ENCODE measurements at places on chromosomes 3 and 15. TPM values are rescaled to one million over a fixed set of nuclear protein-coding genes. Genes with fewer than 3 reads are reported as not detected.

GRCh38 chr3:43213631-43214030, 72.7 kb upstream of the SNRK start:
- no peak for DNase-seq

DNA sequence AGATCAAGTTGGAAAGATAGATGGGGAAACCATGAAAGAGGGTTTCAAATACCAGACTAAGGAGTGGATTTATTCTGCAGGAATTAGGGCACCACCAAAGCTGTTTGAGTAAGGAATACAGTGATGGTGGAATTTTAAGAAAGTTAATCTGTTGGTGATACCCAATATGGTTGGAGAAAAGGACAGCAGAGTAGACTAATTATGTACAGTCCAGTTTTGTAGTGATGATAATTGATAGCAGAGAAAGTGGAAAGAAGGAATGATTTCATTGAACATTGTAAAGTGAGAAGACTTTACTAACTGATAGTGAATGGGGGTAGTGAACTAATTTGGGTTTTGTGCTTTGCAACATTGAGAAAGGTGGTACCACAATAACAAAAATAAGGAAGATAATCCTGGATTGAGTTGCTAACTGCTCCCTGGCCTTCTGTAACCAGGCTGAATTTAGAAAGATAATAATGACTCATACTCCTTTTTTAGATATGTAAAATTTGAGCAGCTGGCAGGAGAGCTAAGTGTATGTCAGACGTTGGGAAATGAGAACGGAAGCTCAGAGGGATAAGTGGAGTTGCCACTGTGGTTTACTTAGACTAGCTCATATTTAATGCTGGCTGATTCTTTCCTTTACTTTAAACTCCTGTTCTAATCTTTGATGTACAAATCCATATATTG, 16.9 kb downstream of the TCAIM start:
- no peak for DNase-seq

- DNase-seq = no peak
Observed at GRCh38 chr3:197598404-197598980, 42.7 kb upstream of the BDH1 start.

The CPNE9 gene
- total RNA-seq = 0.16 TPM

- DNase-seq = no peak
Observed at GRCh38 chr3:197306374-197307086, 8.1 kb upstream of the DLG1 start.

The ANKDD1A gene
- 3.0 TPM for total RNA-seq

GRCh38 chr3:122921791-122922651, 105.5 kb downstream of the SEMA5B start:
- DNase-seq = no peak

The FOXL2 gene
- not detected for total RNA-seq

The REC114 gene
- not detected for total RNA-seq

GRCh38 chr3:148914936-148915690, 50.0 kb downstream of the CPA3 start:
- DNase-seq = no peak

DNA sequence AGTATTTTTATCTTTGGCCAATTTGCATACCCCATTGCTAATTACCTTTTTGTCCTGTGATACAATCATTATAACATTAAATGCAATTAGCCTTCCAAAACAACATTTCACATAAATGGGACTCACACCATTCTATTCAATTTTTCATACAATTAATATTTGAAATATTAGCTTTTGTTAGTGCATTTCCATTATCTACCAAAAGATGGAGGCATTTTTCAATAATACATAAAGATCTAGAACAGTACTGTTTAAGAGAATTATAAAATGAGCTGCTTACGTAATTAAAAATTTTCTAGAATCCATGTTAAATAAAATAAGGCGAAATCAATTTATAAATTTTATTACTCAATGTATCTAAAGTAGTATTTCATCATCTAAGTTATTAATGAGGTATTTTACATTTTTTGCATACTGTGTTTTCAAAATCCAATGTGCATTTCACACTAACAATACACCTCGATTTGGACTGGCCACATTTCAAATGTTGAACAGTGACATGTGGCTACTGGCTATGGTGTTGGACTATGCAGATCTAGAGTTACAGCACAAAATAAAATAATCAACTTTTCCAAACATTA, 74.3 kb downstream of the TJP1 start:
- no peak for DNase-seq

- DNase-seq = no peak
Observed at GRCh38 chr3:158431829-158432228, 139.2 kb upstream of the MLF1 start.

GRCh38 chr3:143314251-143315093, 194.9 kb downstream of the CHST2 start:
- DNase-seq = no peak

The ZNF660 gene
- total RNA-seq = 0.53 TPM

GRCh38 chr3:68764554-68764953, 167.8 kb downstream of the TAFA4 start:
- no peak for DNase-seq

The HES1 gene
- total RNA-seq = not detected

DNA sequence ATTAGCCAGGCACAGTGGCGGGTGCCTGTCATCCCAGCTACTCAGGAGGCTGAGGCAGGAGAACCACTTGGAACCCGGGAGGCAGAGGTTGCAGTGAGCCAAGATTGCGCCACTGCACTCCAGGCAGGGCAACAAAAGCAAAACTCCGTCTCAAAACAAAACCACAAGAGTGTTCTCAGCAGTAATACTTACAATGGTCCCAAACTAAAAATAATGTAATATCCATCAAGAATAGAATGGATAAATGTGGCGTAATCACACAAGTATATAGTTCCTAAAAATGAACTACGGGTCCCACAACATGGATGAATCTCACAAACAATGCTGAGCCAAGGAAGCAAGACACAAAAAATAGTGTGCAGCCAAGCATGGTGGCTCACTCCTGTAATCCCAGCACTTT, 39.2 kb downstream of the STAG1 start:
- DNase-seq = no peak

DNA sequence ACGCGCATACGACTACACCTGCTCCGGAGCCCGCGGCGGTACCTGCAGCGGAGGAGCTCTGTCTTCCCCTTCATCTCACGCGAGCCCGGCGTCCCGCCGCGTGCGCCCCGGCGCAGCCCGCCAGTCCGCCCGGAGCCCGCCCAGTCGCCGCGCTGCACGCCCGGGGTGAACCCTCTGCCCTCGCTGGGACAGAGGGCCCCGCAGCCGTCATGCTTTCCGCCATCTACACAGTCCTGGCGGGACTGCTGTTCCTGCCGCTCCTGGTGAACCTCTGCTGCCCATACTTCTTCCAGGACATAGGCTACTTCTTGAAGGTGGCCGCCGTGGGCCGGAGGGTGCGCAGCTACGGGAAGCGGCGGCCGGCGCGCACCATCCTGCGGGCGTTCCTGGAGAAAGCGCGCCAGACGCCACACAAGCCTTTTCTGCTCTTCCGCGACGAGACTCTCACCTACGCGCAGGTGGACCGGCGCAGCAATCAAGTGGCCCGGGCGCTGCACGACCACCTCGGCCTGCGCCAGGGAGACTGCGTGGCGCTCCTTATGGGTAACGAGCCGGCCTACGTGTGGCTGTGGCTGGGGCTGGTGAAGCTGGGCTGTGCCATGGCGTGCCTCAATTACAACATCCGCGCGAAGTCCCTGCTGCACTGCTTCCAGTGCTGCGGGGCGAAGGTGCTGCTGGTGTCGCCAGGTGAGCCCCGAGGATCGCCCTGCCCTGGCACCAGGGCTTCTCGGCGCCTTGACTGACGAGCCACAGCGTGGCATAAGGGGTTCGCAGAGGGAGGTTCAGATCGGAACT, 420 bp downstream of the SLC27A2 start:
- peak; percentile 34 for DNase-seq

The ARHGAP31 gene
- total RNA-seq = 24.2 TPM

DNA sequence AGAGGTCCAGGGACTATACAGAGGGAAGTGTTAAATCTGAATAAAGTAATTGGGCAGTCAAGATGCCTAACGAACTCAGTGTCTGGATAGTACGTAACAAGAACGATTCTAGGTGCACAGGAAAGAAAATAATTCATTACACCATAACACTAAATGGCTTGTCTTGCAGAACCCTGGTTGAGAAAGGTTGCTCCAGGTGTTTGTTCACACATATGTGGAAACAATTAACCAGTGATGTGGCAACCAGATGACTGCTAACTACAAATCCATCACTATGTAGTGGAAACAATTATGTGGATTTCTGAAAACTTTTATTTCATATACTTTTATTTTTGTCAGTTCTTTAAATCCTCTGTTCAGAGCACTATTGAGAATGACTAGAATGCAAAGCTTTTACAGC, 10.4 kb upstream of the HDC start:
- DNase-seq = no peak

The ST3GAL6 gene
- 0.31 TPM for total RNA-seq

- no peak for DNase-seq
Observed at GRCh38 chr3:149470381-149470780, 4.1 kb upstream of the TM4SF4 start.

- no peak for DNase-seq
Observed at GRCh38 chr15:93209690-93210445, 120.9 kb upstream of the RGMA start.

The TLR9 gene
- 0.22 TPM for total RNA-seq

- DNase-seq = no peak
Observed at GRCh38 chr3:47741925-47742324, 39.8 kb downstream of the SMARCC1 start.

GRCh38 chr3:123349201-123349535, 99.7 kb downstream of the ADCY5 start:
- no peak for DNase-seq

DNA sequence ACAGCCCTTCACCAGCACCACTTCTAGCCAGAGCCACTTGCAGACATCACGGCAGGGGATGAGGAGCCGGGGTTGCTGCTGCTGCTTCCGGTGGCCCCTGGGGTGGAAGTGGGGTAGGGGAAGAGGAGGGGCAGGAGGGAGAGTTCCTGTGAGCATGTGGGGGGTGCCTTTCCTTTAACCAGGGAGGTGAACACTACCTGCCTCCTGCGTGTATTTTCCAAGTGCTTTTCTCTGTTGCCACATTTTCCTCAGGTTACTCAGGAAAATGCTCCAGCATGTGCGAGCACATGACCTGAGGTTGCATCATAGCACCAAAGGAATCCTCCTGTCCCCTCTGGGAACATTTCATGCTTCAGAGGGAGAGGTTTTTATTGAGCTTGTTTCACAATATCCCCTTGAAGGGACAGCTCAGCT, 12.2 kb upstream of the SACM1L start:
- peak; percentile 79 for DNase-seq

GRCh38 chr3:108940166-108940565, 13.5 kb downstream of the GUCA1C start:
- DNase-seq = no peak

The PLIN1 gene
- total RNA-seq = 0.50 TPM

The PIGB gene
- 17.9 TPM for total RNA-seq

DNA sequence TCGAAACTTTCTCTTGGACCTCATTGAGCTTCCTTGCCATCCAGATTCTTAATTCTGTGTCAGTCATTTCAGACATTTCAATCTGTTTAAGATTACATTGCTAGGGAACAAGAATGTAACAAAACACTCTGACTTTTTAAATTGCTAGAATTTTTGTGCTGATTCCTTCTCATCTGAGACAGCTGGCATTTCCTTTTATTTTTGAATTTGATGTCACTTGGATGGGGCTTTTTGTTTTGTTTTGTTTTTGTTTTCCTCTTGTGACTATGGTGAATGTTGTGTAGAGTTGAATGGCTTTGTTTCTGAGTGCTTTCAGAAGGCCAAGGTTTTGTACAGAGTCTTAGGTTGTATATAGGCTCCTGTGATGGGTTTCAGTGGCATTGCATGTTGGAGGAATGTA, 1129.3 kb downstream of the NAALADL2 start:
- no peak for DNase-seq

DNA sequence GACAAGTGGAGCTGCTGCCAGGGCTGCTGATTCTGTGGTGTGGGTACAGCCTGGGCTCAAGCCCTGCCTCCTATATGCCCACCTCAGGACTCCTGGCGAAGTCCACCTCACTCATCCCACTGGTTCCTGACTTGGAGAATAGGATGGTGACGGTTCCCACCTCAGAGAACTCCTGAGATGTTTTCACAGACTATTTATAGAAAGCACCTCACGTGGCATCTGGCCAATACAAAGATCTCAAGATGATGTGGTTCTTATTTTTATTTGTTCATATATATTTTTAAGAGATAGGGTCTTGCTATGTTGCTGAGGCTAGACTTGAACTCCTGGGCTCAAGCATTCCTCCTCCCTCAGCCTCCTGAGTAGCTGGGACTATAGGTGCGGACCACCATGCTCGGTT, 236.9 kb upstream of the BHLHE40 start:
- DNase-seq = no peak

DNA sequence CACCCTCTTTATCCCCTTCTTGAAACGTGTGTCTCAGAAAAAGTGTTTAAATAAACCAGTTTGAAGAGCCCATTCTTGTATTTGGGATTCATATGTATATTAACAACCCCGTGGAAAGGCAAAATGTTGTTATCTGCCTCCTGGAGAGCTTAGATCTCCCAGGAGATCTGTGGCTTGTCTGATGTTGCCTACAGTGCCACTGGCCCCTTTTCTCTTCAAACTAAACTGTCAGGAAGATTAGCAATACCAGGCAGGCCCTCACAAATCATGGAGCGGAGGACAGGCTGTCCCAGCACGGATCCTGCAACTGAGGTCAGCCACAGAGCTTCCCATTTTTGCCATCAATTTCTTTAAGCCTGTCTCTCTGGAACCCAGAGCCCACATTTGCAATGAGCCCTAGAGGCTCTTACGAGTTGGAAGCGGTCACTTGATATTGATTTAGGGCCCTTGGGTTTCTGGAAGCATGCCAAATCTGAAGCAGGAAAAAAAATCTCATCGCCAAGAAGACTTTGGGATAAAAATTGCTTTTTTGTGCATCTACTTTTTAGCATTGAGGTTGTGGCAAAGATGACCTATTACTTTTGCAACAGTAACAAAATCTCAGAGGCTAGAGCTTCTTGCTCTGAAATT, 234.1 kb downstream of the OPA1 start:
- no peak for DNase-seq

DNA sequence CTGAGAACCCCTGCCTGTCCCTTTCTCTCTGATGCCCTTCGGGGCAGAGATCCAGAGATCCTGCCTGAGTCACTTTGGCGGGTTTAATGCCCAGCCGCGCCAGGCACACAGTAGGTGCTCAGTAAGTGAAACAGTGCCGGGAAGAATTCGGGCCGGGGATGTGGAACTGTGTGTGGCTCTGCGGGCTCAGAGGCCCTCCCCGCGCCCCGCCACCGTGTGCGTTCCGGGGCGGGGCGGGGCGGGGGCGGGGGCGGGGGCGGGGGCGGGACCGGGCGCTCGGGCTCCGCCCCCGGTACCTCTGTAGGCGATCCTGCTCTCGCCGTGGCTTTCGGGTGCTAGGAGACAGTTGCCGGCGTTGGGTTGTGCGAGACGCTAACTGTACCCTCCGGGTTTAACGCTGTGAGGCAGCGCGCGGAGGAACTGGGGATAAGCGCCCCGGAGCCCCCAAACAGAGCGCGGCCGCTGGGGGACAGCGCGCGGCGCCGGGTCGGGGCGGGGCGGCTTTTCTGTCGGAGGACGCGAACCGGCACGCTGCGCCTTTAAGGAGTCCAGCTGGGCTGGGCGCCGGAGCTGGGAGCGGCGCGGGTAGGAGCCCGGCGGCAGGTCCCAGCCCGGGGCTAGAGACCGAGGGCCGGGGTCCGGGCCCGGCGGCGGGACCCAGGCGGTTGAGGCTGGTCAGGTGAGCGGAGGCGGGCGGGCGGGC, at the start of gene ABHD6:
Gene ABHD6 (plus strand): TSS at position 555 of the 703 bp plus-strand sequence. CDS start 18,795 bp downstream, outside the sequence.
- peak; percentile 86 for DNase-seq

The CYP11A1 gene
- total RNA-seq = not detected

The RYK gene
- total RNA-seq = 23.0 TPM

The CPN2 gene
- total RNA-seq = not detected

The DUOXA2 gene
- total RNA-seq = not detected

GRCh38 chr3:71784914-71785531, at the start of gene PROK2:
Gene PROK2 (minus strand): TSS chr3:71785148. CDS start chr3:71785052, 96 bp downstream.
- DNase-seq = peak; percentile 52

The SI gene
- total RNA-seq = not detected

The GOLGA8F gene
- not detected for total RNA-seq
